ENCODE measurements at places on chromosomes 5 and 9. TPM values are rescaled to one million over a fixed set of nuclear protein-coding genes. Genes with fewer than 3 reads are reported as not detected.

Gene ZNF483
- total RNA-seq, result 27.4 TPM

- no peak for DNase-seq
Observed at GRCh38 chr9:13535141-13535540, 255.6 kb upstream of the MPDZ start.

DNA sequence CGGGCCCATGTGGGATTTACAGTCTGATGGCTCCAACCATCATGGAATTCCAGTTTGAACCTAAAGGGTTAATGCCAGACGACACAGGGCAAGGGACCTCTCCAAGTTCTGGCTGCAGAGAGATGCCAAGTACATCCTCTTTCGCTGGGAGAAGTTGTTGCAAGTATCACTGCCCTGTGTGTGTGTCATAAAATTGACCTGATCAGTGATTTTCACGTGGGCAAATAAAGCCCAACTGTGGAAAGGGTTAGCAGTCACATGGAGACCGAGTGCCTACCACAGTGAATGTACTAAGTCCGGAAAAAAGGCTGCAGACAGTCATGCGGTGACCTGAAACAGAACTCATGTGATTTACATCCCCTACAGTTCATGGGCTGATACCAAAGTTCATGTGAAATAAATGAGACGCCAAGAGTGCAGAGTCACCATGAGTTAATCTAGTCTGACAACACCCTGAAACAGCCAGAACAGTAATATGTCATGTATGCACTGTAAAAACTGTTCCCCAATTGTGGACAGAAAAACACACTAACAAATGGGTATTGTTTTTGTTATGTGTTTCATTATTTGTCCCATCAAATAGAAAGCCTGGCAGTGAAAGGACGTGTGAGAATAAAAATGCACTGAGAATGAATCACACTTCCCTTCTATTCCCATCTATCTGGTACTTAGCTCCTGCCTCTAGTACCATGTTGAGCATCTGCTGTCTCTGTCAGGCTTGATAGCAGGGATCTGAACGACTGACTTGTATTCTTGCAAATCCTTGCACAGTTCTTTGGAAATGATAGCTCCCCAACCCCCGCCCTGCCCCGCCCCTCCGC is 115.7 kb downstream of the SUSD1 start:
- no peak for DNase-seq

- no peak for DNase-seq
Observed at GRCh38 chr9:91589101-91589553, 165.5 kb upstream of the NFIL3 start.

Gene BSPRY
- 7.4 TPM for total RNA-seq

GRCh38 chr5:4804691-4805360 is 335.3 kb upstream of the ADAMTS16 start:
- no peak for DNase-seq

- DNase-seq, result no peak
Observed at GRCh38 chr9:8648271-8648845, 848.8 kb upstream of the DMAC1 start.

DNA sequence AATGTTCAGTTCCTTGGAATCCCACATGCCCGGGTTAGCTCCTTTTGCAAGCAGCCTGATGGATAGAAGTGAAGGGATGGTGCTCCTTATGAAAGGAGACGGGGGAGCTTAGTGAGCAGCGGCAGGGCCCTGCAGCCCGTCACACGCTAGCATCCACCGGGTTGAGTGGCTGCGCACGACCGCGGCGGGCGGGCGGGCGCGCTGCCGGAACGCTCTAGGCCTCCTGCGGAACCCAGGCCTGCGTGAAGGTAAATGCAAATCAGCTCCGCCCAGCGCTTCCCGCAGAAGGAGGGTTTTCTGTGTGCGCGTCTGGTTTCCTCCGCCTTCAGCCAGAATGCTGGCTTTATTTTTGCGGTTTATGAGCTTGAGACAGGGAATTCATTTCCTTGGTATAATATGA is 19.8 kb downstream of the IL12B start:
- peak; percentile 59 for DNase-seq

- DNase-seq, result no peak
Observed at GRCh38 chr9:12274577-12274976, 418.6 kb upstream of the TYRP1 start.

GRCh38 chr5:167573370-167574127 is 717.9 kb upstream of the WWC1 start:
- no peak for DNase-seq

DNA sequence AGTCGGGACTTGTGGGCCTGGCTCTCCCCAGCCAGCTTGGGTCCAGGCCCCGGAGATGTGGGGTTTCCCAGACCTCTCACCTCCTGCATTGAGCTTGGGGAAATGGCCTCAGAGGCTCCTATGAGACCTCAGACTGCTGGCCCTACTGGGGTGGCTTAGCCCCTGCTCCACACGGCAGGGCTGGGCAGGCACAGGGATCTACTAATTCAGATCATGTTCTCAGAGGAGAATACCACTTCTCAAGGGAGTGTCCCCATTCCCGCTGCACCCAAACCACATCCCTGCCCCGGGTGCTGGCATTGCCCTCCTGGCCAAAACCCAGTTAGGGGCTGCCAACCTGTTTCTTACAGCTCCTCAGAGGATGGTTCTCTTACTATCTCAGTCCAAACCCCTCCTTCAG is 82.1 kb upstream of the LMX1B start:
- DNase-seq, result no peak

DNA sequence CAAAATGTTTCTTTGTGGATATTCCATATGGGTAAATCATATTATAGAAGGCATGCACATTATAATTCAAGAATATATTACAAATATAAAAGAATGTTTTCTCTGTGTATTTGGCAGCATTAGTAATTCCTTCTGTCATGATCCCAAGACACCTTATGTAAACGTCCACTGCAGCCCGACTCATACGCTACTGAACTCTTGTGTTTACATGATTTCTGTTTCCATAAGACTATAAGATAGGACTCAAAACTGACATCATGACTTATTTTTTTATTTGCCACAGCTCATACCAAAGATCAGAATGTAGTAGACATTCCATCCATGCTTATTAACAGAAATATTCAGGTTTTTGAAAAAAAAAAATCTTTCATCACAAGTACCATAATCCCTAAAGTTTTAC is 234.1 kb downstream of the AP3B1 start:
- no peak for DNase-seq

DNA sequence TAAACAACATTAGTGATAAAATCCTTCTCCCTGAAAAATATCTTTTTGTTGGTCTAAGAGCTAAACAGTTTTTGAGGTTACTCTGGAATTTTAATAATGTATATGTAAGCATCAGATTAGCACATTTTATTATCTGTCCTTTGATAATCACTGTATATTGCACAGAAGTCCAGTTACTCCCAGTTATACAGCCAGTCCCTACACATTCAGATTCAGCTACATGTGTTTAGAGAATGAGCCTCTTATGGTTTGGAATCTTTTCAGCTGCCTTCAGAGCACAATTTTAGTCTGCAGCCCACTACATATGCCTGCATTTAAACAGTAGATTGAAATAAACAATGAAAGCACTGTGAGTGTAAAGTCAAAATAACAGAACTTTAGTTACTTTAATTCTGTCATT is 438.2 kb downstream of the ARHGEF28 start:
- DNase-seq, result no peak

- no peak for DNase-seq
Observed at GRCh38 chr5:52282647-52283046, 505.1 kb upstream of the ITGA1 start.

DNA sequence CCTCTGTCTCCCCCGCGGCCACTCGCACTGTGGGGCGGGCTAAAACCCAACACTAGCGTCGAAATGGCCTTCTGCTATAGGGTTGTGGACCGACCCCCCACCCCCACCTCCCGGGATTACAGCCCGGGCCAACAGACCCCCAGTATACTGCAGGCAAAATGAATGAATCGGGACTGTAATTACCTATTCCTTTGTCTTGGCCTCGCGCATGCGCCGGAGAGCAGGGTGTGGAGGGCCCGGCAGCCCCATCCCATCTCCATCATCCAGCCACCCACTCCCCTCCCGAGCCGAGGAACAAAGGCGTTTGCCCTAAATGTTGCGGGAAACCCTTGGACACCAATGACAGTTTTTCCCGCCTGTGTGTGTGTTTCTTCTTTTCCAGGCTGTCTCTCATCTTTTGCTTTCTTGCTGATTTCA is 1.6 kb downstream of the BASP1 start:
- peak; percentile 36 for DNase-seq

DNA sequence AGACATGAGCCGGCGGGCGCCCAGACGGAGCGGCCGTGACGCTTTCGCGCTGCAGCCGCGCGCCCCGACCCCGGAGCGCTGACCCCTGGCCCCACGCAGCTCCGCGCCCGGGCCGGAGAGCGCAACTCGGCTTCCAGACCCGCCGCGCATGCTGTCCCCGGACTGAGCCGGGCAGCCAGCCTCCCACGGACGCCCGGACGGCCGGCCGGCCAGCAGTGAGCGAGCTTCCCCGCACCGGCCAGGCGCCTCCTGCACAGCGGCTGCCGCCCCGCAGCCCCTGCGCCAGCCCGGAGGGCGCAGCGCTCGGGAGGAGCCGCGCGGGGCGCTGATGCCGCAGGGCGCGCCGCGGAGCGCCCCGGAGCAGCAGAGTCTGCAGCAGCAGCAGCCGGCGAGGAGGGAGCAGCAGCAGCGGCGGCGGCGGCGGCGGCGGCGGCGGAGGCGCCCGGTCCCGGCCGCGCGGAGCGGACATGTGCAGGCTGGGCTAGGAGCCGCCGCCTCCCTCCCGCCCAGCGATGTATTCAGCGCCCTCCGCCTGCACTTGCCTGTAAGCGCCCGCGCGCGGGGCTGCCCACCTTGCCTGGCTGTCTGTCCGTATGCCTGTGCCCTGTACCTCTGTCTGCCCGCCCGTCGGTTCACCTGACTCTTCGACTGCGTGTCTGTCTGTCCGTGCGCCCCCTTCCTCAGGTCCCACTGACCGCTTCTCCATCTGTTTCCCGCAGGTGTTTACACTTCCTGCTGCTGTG is 412 bp downstream of the FGF18 start:
- no peak for DNase-seq

Gene STPG3
- not detected for total RNA-seq

DNA sequence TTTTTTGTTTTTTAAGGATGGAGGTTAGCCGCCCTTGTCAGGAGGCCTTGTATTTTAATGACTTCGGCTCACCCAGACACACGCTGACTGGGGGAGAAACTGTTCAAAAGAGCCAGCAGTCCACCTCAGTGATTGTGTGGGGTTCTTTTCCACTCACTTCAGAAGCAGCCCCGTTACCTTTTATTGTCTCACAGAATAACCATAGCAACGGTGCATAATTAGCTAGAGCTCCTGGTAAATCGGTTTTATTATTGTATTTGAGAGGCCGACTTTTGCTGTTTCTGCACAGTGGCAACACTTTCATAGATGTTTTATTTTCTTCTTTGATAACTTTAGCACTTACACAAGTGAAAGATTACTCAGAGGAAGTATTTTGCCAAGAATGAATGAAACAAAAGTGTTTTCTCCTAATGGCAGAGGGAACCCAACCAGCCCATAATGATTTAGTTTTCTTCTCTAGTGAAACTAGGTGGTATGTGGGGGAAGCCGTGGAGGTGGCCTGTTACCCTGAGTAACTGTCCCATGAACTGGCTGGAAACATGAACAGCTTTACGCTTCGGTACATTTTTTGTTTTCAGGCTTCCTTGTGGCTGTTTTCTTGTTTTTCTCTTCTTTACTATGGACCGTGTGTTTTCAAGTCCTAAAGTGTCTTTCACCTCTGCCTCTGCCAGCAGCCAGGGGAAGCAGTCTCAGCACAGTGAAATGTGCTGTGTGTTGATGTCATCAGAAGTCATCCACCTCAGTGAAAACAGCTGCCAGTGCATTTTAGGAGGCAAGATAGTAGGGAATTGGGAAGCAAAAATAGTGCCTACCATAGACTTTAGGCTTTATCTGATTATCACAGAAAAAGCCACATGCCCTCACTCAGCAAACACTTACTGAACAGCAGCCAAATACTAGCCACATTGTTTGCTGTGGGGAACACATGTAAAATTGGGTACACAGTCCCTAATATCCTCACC is 414.7 kb downstream of the KDM4C start:
- no peak for DNase-seq

GRCh38 chr5:142720641-142721271 is 34.9 kb upstream of the FGF1 start:
- DNase-seq, result peak; percentile 77

DNA sequence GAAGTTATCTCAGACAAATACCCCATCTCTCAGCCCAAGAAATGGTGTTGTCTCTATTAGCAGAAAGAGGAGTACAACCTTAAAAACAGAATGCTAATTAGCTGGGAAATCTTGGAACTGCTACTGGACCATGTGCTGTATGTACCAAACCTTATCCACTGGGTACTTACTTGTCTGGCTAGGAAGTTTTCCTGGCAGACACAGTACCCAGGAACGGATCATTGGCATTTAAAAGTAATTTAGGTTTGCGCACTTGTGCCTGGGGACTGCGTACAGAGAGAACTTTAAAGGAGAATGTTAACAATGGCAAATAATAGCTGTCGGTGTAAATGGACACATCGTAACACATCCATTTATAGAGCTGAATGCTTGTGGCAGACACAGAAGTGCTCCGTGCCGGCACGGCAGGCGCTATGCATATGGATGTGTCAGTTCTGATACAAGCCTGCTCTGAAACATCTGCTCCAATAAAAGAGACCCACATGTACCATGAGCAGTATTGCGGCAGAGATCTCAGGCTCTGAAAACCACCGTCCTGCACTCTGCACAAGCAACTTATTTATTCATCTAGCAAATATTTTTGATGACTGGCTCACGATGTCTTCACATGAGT is 290.6 kb upstream of the PANK3 start:
- no peak for DNase-seq

Gene PPP1R2B
- not detected for total RNA-seq
